ENCODE measurements at places on chromosomes 4 and X.
A peak's percentile ranks its signal among the peaks of the same experiment; 100 is the strongest.

DNA sequence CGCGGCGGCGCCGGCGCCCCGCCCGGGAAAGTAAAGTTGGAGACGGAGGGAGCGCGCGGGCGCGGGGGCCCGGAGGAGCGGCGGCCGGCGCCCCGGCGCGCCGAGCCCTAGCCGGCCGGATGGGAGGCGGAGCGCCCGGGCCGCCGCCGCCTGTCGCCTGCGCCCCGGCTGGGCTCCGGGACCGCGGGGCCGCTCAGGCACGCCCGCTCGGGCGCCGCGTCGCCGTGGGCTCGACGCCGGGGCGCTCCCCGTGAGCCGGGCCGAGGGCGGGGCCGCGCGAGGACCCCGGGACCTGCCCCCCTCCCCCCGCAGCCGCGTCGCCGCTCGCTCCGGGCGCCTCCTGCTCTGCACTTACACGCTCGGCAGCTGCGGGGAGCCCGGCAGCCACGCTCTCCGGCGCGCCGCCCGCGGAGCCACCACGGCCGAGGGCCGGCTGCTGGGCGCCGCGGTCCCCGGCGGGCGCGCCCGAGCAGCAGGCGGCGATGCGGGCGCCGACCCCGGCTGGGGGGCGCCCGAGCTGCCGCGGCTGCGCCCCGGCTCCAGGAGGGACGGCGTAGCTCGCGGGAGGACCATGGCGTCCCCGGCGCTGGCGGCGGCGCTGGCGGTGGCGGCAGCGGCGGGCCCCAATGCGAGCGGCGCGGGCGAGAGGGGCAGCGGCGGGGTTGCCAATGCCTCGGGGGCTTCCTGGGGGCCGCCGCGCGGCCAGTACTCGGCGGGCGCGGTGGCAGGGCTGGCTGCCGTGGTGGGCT, at the start of gene ADRA2C:
Gene ADRA2C, plus strand, starts transcription at position 350 of the 749 bp plus-strand sequence. Its CDS starts 222 bp downstream, at position 572.
- DNase-seq: no peak

GRCh38 chr4:133581996-133582619, 433.0 kb downstream of the PCDH10 start:
- DNase-seq: no peak

- no peak for DNase-seq
Observed at GRCh38 chr4:1869530-1870327, 1.5 kb upstream of the NSD2 start.

DNA sequence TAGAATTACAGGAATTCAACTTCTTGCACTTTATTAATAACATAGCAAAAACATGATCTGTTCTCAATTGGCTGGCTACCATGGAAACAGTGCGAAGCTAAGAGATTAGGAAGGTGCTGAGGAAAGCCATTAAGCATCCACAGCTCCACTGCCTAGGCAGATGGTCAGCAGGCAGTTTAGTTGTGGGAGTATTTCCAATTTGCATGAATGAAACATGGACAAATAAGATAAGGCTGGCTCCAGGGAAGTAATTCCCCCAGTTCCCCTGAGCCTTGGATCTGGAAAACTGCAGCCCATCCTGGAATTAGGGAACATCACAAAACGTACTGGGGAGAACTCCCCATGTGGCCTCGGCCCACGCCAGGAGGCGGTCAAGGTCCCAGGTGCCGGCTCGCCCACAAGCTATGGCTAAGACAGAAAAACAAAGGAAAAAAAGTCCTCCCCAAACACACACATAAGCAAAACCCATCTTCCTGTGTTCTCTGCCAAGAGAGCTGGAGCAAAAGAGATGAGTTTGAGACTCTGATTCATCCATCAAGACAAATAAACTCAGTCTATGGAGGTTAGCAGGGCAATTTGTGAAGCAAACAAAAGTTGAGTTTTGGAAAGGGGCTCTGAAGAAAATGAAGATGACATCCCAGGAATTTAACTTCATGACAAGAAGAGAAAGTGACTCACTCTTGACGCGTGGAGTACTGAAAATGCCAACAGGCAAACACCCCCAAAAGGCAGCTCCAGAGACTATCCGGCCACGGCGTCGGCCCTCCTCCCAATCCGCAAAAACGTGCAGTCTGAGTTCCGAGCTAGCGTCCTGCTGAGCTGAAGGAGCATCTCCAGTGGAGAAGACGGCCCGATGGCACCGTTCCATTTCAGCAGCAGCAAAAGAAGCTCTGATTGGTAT, 45.1 kb downstream of the IGFBP7 start:
- peak; percentile 87 for DNase-seq

- DNase-seq: no peak
Observed at GRCh38 chr4:33133723-33134122, 2413.6 kb downstream of the PCDH7 start.

GRCh38 chrX:15916704-15917084, 62.1 kb upstream of the AP1S2 start:
- DNase-seq: no peak
